ENCODE measurements at places on chromosomes 7 and 10. TPM values are rescaled to one million over a fixed set of nuclear protein-coding genes. Genes with fewer than 3 reads are reported as not detected.

GIMAP6 gene
- polyA plus RNA-seq: 27.7 TPM

SFRP4 gene
- 2.0 TPM for polyA plus RNA-seq

NSUN6 gene
- 6.4 TPM for polyA plus RNA-seq

ACSM6 gene
- polyA plus RNA-seq: not detected

GPR37 gene
- polyA plus RNA-seq: 0.05 TPM

PROSER2 gene
- 1.6 TPM for polyA plus RNA-seq

OGDHL gene
- polyA plus RNA-seq: 0.45 TPM

MRLN gene
- polyA plus RNA-seq: not detected

CUBN gene
- 0.61 TPM for polyA plus RNA-seq

CTBP2 gene
- 6.7 TPM for polyA plus RNA-seq

Data from spleen (tissue), 13 donors.